ENCODE measurements at places on chromosomes 1 and 21.

- no peak for DNase-seq
These were observed 79.1 kb downstream of the POFUT2 start for GRCh38 chr21:45208627-45208951.

GRCh38 chr1:215824245-215824644, 257.1 kb downstream of the KCTD3 start:
- no peak for DNase-seq

- DNase-seq = no peak
These were observed 19.3 kb upstream of the FOXO6 start for GRCh38 chr1:41341772-41342562.

GRCh38 chr1:74505928-74506710, 6.3 kb downstream of the LRRC53 start:
- DNase-seq = no peak

- DNase-seq = no peak
These were observed 678 bp upstream of the PTTG1IP start for GRCh38 chr21:44874240-44874496.

- DNase-seq = no peak
These were observed 41.3 kb downstream of the ZNF281 start for GRCh38 chr1:200368556-200368955.

- DNase-seq = no peak
These were observed 9.8 kb downstream of the THAP3 start for GRCh38 chr1:6634371-6635052.
